ENCODE measurements at places on chromosomes 13 and 19. TPM values are rescaled to one million over a fixed set of nuclear protein-coding genes. Genes with fewer than 3 reads are reported as not detected.

- DNase-seq: no peak
Measured at GRCh38 chr19:54428323-54429175, 13.3 kb downstream of the TTYH1 start.

FUT1 gene
- 0.15 TPM for total RNA-seq

ZNF382 gene
- total RNA-seq: 8.3 TPM

IZUMO2 gene
- not detected for total RNA-seq

DNA sequence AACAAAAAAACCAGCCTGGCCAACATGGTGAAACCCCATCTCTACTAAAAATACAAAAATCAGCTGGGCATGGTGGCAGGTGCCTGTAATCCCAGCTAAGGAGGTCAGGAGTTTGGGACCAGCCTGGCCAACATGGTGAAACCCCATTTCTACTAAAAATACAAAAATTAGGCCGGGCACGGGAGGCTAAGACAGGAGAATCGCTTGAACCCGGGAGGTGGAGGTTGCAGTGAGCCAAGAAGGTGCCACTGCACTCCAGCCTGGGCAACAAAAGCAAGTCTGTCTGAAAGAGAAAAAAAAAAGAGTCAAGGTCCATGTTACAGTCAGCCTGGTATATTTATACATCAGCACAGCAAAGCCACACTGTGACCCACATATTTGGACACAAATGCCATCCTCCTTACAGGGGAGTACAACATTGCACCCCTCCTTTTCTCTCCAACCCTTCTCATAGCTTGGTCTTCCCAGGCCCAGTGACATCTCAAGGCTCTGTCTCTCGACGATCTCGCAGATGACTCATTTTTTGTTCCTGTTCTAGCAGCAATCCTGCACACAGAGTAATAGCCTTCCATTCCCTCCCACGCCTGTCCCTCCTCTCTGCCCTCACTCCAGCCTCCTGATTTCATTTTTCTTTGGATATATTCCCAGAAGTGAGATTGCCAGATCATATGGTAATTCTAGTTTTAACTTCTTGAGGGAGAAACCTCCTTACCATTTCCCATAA is 21.0 kb upstream of the DPP9 start:
- peak; percentile 83 for DNase-seq
